ENCODE measurements at places on chromosomes 1 and 21.

DNA sequence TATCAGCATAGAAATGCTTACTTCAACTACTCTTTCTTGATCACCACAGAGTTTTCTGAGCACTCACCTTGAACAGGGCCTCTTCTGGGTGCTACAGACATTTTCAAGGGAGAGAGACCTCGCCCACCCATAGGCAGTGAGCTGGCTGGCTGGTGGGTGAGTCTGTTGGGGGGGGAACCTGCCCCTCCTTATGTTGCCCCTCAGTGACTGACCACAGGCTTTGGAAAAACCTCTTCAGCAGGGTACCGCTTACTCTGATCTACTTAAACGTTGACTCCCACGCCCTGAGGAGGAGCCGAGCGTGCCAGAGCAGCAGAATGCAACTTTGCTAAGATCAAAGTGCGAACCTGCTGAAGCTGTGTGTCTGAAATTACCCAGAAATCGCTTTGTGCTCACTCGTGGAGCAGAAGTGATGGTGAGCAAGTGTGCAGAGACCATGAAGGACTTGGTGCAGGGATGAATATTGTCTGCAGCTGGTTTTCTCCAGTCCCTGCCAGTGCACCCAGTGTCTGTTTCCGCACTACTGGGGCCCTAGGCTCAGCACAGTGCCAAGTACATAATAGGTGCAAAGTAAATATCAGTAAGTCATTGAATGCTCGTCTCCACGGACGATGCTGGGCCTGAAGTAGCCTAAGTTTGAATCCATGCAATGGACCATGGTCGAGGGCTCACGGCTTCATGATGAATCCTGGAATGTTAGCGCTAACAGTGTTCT, 158.7 kb upstream of the IRF2BP2 start:
- DNase-seq = no peak

DNA sequence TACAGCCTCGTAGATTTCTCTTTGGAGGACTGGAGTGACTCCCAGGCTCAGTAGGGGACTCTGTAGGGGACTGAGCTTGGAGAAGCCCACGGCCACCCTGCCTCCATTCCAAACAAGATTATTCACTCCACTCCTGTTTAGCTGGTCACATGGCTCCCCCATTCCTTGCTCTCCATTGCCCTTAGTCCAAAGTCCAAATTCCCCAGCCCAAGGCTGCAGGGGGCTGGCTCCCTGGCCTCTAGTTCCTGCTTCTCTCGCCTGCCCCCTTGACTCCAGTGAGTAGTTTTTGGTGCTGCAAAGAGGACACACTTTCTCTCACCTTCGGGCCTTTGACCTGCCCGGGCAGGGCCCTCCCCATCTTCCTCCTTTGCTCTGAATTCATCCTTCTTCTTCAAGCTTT, 403.3 kb downstream of the KIF26B start:
- DNase-seq = no peak

GRCh38 chr1:112935461-112936111, 20.4 kb downstream of the SLC16A1 start:
- DNase-seq = no peak

DNA sequence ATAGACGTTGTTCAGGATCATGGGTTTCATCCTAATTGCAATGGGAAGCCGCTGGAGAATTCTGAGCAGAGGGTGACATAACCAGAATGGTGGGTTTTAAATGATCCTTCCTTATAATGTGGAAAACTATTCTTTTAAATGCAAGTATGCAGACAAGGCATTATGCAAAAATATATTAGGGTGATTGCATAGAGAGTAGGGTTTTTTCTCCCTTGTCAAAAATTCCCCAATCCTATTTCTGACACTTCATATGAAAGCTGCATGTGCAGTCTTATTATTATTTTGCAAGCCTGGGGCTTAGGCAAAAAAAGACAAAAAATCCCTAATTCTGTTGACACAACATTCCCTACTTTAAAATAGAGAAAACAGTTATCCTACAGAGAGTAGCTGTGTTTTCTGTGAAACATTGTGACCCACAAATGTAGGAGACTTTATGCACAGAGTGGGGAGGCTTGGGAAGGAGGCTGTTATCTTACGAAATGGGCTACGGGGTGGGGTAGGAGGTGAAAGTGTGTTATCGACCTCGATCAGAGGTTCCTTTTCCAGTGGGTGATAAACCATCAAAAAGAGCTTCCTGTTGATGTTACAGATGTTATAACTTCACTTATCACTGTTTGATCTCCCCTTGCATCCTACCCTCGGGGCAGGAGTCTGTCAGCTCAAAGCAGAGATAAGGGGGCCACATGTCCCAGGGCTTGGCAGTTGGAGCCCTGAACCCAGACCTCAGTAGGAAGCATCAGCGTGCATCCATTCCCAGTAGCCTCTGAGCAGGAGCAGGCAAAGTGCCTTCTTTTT, 27.2 kb downstream of the RHEX start:
- DNase-seq = no peak

GRCh38 chr1:175441791-175442190, 249.2 kb upstream of the KIAA0040 start:
- DNase-seq = no peak

GRCh38 chr1:72662918-72663317, 380.6 kb upstream of the NEGR1 start:
- no peak for DNase-seq

DNA sequence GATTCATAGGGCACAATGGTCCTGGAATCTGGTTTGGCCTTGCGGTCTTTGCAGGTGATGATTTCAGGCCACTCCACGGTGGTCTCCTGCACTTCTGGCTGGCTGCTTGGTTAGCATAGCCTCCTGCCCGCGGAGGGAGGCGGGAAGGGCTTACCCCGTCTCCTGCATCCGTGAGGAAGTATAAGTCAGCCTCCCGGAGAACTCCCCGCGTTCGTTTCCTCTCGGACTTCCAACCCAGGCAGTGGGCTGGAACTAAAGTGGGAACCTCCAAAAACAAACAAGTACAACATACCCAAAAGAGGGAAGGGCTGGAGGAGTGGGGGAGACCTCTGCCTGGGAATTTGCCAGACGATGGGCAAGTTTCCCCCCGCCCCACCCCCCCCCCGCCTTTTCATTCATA, 939 bp upstream of the CCN1 start:
- DNase-seq = no peak

- DNase-seq = no peak
Observed at GRCh38 chr1:187110351-187110750, 281.6 kb downstream of the PLA2G4A start.

DNA sequence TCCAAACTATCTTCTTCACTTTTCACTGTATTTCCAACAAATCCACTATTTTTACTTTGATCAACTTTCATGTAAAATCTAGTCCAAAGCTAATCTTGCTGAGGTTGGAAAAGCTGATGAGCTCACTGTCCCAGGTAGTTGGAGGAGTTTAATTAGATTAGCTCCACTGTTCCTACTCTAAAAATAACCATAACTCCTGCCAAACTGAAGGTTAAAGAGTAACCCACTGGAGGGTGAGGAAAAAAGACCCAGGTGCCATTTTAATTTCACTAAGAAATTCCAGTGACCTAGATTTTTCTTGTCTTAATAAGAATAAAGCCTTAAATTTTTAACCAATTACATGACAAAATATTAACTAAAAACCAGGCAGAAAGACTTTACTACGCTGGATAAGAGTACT, 15.3 kb downstream of the DCAF8 start:
- no peak for DNase-seq

All from nucleus accumbens (tissue), 56 donors.